ENCODE measurements at places on chromosomes 6 and 20.

DNA sequence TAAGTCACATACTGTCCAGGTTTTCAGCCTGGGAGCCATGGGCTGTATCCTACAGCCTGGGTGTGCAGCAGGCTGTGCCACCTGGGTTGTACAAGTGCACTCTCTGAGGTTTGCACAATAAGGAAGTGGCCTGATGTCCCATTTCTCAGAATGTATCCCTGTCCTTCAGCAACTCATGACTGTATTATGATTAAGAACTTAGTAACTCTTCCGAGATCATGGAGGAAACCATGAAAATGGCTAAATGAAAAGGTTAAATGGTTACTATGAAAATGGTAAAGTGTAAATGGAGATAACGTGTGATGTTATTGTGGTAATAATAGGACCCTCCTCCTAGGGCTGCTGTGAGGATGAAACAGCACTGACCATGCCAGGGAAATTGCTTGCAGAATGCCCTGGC lies 227.6 kb downstream of the ANKRD60 start:
- DNase-seq, result no peak

GRCh38 chr20:2101057-2101864 lies at the start of gene STK35:
Gene STK35, plus strand, starts transcription at chr20:2101827. Its CDS starts 55 bp downstream, at chr20:2101882.
- DNase-seq, result no peak

DNA sequence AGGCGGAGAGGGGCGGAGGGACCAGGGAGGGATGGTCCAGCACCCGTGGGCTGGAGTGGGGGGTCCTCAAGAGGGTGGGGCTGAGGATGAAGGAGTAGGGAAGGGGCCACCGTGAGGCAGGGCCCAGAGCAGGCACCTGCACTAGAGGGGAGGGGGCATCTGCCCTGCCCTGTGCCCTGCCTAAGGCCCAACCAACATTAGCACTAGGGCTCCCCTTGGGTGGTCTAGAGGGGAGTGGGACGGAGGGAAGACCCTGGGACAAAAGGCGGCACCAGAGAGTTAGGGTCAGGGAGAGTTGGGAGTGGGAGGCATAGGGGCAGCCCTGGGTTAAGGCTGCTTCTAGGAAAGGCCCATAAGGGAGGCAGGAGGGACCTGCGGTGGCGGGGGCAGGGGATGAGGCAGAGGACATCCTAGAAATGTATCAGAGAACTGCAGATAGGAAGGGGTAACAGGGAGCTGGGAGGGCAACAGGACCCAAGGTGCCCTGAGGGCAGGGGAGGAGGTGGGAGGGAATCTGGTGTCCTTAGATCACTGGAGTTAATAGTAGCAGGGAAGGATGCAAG lies 24.5 kb downstream of the HLA-F start:
- DNase-seq, result no peak

DNA sequence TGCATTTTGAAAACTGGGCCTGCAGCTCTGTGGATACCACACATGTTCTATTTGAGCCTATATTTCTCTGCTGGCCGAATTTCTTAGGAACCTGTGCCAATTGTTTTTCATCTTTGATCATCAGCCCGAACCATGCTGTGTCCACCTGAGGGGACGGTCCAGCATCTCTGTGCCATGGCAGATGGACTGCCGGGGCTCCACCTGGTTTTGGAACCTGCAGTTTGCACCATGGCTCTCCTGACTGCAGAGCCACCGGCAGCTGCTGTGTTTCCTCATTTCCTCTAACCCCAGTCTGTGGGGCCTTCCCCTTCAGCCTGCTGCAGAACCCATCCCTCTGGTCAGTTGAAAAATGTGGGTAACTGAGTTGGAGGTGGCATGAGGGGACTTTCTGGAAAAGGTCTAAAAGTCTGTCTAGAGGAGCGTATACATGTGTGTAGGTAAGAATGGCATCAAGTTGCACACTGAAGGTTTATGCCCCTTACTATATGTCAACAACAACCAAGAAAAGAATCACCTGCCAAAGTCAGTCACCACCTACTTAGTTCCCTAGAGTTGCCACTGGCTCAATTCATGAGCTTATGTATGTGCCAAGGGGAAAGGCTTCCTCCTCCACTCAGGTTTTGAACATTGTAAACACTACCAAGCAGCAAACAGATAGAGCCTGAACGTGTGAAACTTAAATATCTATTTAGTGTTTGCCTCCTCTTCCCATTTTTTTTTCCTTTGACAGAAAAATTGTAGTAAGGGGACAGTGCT lies 548.2 kb downstream of the PRKN start:
- no peak for DNase-seq

GRCh38 chr20:44586289-44586911 lies 4.0 kb downstream of the PKIG start:
- no peak for DNase-seq

- no peak for DNase-seq
Measured at GRCh38 chr20:55701467-55701866, 303.9 kb downstream of the CBLN4 start.

- DNase-seq, result no peak
Measured at GRCh38 chr6:154001494-154002285, 37.4 kb upstream of the OPRM1 start.

DNA sequence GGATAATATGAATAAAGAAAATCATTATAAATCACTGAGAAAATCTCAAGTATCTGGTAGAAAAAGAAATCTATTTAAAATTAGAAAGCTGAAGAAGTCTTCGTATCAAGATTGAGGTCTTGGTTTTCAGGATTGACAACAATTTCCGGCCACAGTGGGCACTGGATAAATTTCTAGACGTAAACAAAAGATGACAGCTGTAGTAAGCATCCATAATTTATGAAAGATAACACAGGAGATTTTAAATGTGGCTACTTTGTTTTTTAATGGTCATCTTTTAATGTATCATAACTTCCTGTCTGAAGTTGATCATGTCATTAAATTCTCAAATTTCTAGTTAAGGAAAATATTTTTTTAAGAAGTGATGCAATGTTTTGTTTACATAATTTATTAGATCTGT lies 444.2 kb downstream of the HTR1B start:
- no peak for DNase-seq

DNA sequence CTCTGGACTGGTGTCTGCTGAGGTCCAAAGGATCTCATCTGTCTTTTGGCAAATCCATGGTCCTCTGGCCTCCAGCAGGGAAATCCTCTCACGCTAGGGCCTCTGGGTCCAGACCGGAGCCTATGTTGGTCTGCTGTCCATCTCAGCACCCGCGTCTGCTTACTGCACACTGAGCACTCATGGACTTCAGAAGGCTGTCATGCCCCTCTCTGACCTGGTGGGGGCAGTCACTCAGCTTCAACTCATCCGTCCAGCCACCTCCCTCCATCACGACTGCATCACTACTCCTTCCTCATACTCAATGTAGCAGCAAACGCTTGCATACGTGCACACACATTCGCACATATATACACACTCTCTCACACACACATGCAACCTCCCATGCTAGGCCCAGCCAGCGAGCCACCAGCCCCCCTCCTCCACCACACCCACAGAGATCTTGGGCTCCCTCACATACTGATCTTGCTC lies 33.3 kb downstream of the GABRR2 start:
- DNase-seq, result no peak

GRCh38 chr6:43977404-43978111 lies 149.7 kb downstream of the MRPL14 start:
- DNase-seq, result no peak

DNA sequence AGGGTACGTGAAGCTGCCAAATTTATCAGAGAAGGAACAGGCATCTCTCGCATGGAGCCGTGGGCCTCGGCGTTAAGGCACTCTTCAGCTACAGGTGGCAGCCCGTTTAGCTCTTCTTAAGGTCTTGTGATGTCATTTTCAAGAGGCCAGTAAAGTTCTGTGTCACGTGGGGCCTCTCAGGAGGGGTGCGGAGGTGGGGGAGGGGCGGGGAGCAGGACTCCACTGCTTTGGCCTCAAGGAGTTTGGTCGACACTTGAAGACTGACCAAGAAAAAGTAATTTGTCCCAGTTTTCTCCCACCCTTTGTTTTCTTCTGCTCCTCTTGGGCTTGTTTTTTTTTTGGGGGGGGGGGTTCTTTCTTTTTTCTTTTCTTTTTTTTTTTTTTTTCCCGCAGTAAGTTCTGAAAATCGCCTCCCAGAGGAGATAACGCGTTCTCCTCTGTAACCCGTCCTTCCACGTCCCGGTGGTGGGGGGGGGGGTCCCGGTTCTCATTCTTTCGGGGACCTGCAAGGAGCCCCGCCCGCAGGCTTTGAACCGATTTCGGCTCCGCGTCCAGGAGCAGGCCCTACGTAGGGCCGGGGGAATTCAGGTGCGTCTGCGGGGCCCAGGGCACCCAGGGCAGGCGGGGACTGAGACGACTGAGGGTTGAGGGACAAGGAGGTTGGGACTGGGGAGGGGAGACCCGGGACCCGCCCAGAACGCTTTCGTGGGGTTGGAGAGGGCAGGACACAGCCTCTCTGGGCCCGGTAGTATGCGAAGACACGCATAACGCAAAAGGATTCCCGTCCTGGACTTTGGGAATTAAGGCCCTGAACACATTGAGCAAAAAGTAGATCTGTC lies 26.0 kb downstream of the GPX6 start:
- DNase-seq, result no peak

GRCh38 chr6:158472447-158472846 lies 87.4 kb upstream of the TMEM181 start:
- DNase-seq, result no peak

DNA sequence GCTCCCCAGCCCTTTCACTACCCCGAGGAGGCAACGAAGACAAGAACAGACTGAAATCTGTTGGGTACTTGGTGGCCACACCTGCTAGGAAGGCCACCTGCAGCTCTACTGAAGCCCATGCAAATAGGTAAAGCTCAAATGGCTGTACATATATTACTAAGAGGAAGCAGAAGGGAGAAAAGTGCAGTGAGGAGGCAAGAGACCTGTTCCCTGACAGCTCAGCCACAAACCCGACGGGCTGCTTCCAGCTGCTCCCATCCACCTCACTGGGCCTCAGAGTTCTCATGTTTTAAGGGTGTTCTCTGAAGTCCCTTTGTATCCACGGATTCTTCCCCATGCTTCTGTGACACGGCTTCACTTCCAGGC lies 24.6 kb downstream of the TRAM2 start:
- no peak for DNase-seq

- DNase-seq, result no peak
Measured at GRCh38 chr6:140276719-140277118, 902.3 kb upstream of the CITED2 start.

DNA sequence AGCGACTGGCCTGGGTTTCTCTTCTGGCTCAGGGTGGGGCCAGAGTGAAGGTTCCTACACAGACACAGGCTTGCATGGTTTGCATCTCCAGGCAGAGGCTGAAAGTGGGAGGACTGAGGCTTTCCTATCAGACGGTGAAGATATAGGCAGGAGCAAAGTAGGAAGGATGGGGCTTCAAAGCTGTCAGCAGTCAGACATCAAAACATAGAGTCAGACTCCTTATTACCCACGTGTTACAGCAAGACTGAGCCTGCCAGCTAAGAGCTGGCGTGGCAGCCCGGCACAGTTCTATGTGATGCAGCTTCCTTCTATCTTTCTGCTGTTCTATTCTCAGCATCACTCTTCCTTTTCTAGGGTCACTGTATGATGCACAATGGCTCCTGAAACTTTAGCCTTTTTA lies 445.1 kb downstream of the DOK5 start:
- DNase-seq, result peak; percentile 14

GRCh38 chr20:31838646-31839292 lies 6.6 kb downstream of the FOXS1 start:
- DNase-seq, result no peak

- no peak for DNase-seq
Measured at GRCh38 chr6:107173779-107174178, 58.5 kb upstream of the BEND3 start.

DNA sequence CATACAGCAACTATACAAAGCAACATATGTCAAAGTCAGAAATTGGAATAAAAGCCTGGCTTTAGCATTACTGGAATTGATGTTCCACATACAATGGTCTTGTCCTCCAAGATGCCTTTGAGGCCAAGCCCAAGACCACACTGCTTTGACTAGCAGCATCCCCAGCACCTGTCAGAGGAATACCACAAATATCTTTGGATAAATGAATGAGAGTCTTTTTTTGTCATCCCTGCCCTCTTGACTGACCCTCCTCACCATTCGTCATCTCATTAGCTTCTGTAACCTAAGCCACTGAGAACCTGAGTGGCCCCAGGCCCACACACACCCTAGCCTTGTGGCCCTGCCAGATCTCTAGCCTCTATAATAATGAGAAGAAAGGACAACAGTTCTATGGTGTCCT lies 48.5 kb downstream of the TNFRSF21 start:
- no peak for DNase-seq

DNA sequence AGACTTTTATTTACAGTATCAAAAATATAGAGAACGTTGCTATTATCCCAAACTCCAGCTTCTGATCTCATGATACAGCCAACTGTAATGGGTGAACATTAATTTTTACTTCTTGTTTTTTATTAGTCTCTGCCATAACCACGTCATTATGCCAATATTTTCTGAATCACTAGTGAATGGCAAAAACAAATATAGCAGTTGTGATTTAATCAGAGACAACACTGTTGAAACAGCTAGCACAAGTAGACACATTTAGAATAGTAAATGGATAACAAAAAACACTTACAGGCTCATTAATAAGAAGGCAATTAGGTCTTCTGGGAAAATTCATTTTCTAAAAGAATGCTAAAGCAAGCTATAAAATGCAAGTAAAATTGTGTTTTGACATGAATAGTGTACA lies 8.1 kb downstream of the PTPRK start:
- no peak for DNase-seq

- no peak for DNase-seq
Measured at GRCh38 chr6:160457823-160458222, 109.6 kb downstream of the SLC22A3 start.

DNA sequence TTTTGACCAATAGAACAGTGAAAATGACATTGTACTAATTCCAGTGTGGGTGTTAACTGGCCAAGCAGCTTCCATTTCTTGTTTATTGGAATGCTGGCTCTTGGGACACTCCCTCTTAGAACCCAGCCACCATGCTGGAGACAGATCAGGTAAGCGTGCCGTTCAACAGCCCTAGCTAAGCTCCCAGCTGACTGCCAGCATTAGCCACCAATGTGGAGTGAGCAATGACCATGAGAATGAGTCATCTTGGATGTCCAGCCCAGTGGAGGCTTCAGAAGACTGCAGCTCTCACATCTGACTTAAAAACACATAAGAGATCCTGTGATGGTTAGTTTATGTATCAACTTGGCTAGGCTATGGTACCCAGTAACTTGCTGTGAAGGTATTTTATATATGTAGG lies 3.0 kb upstream of the LINC00237 start:
- DNase-seq, result no peak

DNA sequence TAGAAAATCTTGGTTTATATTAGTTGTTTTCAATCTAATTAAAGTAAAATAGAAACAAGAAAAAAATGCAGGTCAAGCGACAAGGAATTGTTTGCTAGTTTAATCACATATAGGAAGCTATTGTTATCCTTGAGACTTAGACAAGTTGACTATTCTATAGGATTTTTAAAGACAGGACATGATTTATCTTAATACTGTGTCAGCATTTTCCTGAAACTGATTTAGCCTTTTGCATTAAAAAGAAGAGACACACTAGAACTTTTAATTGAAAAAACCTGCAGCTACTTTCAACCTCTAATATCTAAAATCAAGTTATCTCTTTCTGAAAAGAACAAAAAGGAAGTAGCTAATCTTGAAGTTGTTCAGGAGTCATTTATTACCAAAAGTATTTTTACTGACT lies 246.2 kb downstream of the PHF3 start:
- no peak for DNase-seq
